Lung (tissue), 17 donors: ENCODE measurements at places on chromosomes 6 and 20. TPM values are rescaled to one million over a fixed set of nuclear protein-coding genes. Genes with fewer than 3 reads are reported as not detected.

SLC22A3 gene
- 65.0 TPM for total RNA-seq

FGD2 gene
- 76.7 TPM for total RNA-seq

OPN5 gene
- not detected for total RNA-seq

LAMA5 gene
- 315 TPM for total RNA-seq

GHRH gene
- total RNA-seq: not detected

DNA sequence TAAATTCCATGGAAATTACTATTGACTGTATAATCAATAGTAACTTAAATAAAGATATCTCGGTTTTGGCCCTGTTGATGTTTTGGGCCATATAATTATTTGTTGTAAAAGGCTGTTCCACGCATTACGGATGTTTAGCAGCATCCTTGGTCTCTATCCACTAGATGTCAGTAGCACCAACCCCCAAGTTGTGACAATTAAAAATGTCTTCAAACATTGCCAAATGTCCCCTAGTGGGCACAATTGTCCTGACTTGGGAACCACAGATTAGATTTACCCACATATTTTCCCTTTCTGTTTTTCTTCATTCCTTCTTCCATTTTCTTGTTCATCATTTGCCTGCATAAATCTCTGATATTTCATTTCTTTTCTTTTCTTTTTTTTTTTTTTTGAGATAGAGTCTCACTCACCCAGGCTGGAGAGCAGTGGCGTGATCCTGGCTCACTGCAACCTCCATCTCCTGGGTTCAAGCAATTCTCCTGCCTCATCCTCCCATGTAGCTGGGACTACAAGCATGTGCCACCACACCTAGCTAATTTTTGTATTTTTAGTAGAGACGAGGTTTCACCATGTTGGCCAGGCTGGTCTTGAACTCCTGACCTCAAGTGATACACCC lies 13.6 kb upstream of the WFDC8 start:
- H3K27me3 ChIP-seq: no peaks in the 10 kb centered on the region
- H3K4me3 ChIP-seq: no peak overlapping the region
- no peaks in the 10 kb centered on the region for H3K4me1 ChIP-seq
- H3K27ac ChIP-seq: no peak overlapping the region
- H3K36me3 ChIP-seq: no peaks in the 10 kb centered on the region

DNA sequence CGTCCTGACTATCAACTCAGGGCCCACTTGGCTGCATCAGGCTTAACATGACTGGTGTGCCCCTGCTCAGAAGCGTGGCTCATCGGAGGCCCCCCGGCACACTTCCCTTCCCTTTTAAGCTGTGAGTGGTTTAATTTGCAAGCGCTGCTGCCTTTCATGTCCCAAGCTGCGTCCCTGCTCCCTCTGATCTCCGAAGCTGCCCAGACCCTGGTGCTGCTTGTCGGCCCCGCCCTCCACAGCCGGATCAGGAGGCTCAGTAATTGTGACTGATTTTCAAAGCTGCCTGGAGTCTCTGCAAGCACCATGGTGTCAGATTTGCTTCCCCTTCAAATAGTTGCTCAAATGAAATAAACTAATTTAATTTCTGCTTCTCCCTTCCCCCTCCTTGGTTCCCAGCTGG lies 71.1 kb downstream of the CDH22 start:
- H3K36me3 ChIP-seq: no peaks in the 10 kb centered on the region
- no peak overlapping the region for H3K4me3 ChIP-seq
- no peak overlapping the region for H3K27ac ChIP-seq
- peaks cover 4% of the 10 kb centered on the region for H3K27me3 ChIP-seq
- H3K4me1 ChIP-seq: no peaks in the 10 kb centered on the region
- DNase-seq: no peak

DNA sequence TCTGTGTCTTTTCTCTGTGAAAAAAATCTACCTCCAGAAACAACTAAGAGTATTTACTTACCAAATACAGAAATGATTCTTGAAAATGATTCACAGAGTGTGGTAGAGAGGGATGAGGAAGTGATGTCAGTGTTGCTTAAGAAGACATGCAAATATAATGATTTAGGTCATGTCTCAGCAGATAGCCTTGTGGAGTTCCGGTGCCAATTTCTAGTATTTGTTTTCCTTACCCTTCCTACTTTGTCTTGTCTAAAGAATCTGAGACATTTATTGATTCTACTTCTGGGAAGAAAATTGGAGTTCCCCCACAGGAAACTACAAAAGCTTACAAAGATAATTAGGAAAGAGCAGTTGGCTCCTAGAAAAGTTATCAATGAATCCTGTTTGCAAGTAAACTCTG lies 68.8 kb downstream of the GJA1 start:
- no peak overlapping the region for H3K4me3 ChIP-seq
- H3K27ac ChIP-seq: no peak overlapping the region
- no peaks in the 10 kb centered on the region for H3K36me3 ChIP-seq
- no peaks in the 10 kb centered on the region for H3K27me3 ChIP-seq

- H3K36me3 ChIP-seq: no peaks in the 10 kb centered on the region
- DNase-seq: no peak
- no peak overlapping the region for H3K27ac ChIP-seq
- H3K27me3 ChIP-seq: no peaks in the 10 kb centered on the region
- H3K4me3 ChIP-seq: no peak overlapping the region
- H3K4me1 ChIP-seq: peaks cover 2% of the 10 kb centered on the region
Measured at GRCh38 chr6:20826378-20826777, 292.1 kb downstream of the CDKAL1 start.

DNA sequence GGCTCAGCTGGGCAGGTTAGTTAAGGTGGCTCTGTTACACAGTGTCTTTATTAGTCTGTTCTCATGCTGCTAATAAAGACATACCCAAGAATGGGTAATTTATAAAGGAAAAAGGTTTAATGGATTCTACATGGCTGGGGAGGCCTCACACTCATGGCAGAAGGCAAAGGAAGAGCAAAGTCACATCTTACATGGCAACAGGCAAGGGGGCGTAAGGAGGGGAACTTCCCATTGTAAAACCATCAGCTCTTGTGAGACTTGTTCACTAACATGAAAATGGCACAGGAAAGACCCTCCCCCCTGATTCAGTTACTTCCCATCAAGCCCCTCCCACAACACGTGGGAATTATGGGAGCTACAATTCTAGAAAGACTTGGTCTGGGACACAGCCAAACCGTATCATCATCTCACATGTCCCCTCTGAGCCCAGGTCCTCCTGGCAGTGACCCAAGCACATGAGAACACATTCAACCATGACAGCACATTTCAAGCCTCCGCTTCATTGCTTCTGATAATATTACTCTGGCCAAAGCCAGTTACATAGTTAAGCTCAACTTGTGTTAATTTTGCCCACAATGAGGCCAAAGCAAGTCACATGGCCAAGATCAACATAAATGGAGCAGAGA lies 383.9 kb downstream of the PLCB1 start:
- H3K4me1 ChIP-seq: no peaks in the 10 kb centered on the region
- no peak for DNase-seq
- H3K27me3 ChIP-seq: no peaks in the 10 kb centered on the region
- no peaks in the 10 kb centered on the region for H3K36me3 ChIP-seq
- no peak overlapping the region for H3K4me3 ChIP-seq

DNA sequence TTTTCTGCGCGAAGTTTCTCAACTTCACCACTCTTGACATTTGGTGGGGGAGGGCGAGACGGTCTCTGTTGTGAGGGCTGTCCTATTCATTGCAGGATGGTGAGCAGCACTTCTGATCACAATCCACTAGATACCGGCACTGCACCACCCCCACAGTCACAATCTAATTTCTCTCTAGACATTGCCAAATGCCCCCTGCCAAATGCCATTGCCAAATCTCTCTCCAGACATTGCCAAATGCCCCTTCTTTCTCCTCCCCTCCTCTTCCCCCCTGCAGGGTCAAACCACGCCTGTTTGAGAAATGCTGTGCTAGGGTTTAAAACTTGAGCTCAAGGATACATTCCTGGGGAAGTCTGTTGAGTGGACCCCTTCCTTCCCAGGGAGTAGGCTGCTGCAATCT lies 603.5 kb upstream of the CDH4 start:
- no peak overlapping the region for H3K27ac ChIP-seq
- H3K36me3 ChIP-seq: no peaks in the 10 kb centered on the region
- no peaks in the 10 kb centered on the region for H3K4me1 ChIP-seq
- no peak for DNase-seq

- DNase-seq: no peak
- no peaks in the 10 kb centered on the region for H3K27me3 ChIP-seq
- H3K27ac ChIP-seq: peak overlapping the region; percentile 56
- H3K36me3 ChIP-seq: peaks cover 2% of the 10 kb centered on the region
- H3K4me1 ChIP-seq: peaks cover 31% of the 10 kb centered on the region
- no peak overlapping the region for H3K4me3 ChIP-seq
Measured at GRCh38 chr20:62352402-62353288, 14.5 kb downstream of the LAMA5 start.

GRCh38 chr20:23407781-23408464 lies 13.4 kb downstream of the NAPB start:
- H3K4me3 ChIP-seq: no peak overlapping the region
- H3K27me3 ChIP-seq: no peaks in the 10 kb centered on the region
- H3K4me1 ChIP-seq: peaks cover 8% of the 10 kb centered on the region
- H3K36me3 ChIP-seq: no peaks in the 10 kb centered on the region
- H3K27ac ChIP-seq: no peak overlapping the region
- no peak for DNase-seq

- H3K27me3 ChIP-seq: no peaks in the 10 kb centered on the region
- peak overlapping the region; percentile 82 for H3K27ac ChIP-seq
- no peaks in the 10 kb centered on the region for H3K36me3 ChIP-seq
- H3K4me3 ChIP-seq: no peak overlapping the region
Measured at GRCh38 chr6:133130863-133131262, 110.3 kb upstream of the EYA4 start.

- H3K27ac ChIP-seq: no peak overlapping the region
- DNase-seq: no peak
- H3K27me3 ChIP-seq: peaks cover 4% of the 10 kb centered on the region
- H3K4me3 ChIP-seq: no peak overlapping the region
Measured at GRCh38 chr20:44171775-44172571, 15.0 kb downstream of the JPH2 start.

GRCh38 chr6:1130709-1131108 lies 181.2 kb upstream of the FOXQ1 start:
- no peak overlapping the region for H3K27ac ChIP-seq
- no peak overlapping the region for H3K4me3 ChIP-seq
- peaks cover 1% of the 10 kb centered on the region for H3K4me1 ChIP-seq
- H3K36me3 ChIP-seq: no peaks in the 10 kb centered on the region

GRCh38 chr20:3168079-3168828 lies 5.1 kb downstream of the LZTS3 start:
- no peaks in the 10 kb centered on the region for H3K27me3 ChIP-seq
- no peaks in the 10 kb centered on the region for H3K36me3 ChIP-seq
- peak overlapping the region; percentile 28 for H3K4me3 ChIP-seq
- no peak for DNase-seq
- no peak overlapping the region for H3K27ac ChIP-seq
- H3K4me1 ChIP-seq: peaks cover 15% of the 10 kb centered on the region

GRCh38 chr6:99613409-99613704 lies 6.7 kb downstream of the PRDM13 start:
- DNase-seq: peak; percentile 63
- H3K27me3 ChIP-seq: peaks cover 4% of the 10 kb centered on the region
- H3K27ac ChIP-seq: no peak overlapping the region
- no peak overlapping the region for H3K4me3 ChIP-seq
- peaks cover 4% of the 10 kb centered on the region for H3K4me1 ChIP-seq

DNA sequence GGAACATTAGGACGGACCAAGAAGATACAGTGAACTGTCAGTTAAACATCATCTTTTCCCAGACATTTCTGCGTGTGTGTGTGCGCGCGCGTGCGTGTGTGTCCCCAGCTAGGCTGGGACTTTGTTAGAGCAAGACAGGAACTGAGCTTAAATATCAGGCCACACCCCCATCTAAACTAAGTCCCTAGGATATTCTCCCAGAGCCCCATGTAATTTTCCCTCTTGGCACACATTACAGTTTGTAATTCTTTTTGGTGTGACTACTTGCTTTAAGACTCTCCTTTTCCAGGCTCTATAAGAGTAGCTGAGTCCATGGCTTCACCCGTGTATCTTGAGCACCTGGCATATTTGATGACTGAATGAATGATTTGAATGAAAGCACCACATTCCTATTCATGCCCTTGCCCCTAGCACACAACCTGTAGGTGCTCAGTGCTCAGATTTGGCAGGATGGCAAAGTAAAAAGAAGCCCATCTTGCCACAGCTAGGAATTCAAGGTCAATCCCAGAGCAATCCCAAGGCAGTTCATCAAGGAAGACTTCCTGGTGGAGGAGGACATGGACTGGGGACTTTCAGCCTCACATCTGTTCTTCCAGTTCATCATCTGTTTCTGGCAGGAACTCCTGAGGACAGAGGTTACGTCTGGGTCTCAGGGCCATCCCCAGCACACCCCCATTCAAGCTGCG lies 69.2 kb downstream of the MRPL14 start:
- no peak overlapping the region for H3K4me3 ChIP-seq
- no peaks in the 10 kb centered on the region for H3K27me3 ChIP-seq
- peaks cover 10% of the 10 kb centered on the region for H3K4me1 ChIP-seq
- no peaks in the 10 kb centered on the region for H3K36me3 ChIP-seq
